ENCODE measurements at places on chromosomes 6 and 20.
A peak's percentile ranks its signal among the peaks of the same experiment; 100 is the strongest.

DNA sequence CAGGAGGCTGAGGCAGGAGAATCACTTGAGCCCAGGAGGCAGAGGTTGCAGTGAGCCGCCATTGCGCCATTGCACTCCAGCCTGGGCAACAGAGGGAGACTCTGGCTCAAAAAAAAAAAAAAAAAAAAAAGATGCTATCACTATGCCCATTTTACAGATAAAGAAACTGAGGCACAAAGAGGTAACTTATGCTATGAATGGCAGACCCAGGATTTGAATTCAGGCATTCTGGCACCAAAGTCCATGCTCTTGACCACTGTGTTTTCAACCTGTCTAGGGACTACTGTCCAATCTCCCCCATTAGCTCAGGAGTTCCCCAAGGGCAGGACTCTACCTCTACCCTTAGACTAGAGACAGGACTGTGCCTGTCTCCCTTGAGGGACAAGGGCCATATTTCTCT is 9.1 kb upstream of the MDFI start:
- ATAC-seq = no peak

DNA sequence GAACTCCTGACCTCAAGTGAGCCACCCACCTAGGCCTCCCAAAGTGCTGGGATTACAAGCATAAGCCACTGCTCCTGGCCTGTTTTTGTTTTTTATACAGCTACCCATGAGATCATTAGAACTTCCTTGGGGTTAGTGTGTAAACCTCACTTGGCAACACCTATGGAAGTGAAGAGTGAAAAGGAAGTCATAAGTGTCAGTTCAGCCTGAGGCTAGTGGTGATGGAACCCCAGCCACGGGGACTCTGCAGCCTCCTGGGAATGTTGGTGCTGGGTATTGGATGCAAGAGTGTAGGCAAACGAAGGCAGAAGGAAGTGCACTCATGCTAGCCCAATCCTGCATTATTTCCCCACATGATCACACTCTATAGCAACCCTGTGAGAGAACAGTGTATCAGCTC is 33.6 kb upstream of the FUCA2 start:
- ATAC-seq = no peak

DNA sequence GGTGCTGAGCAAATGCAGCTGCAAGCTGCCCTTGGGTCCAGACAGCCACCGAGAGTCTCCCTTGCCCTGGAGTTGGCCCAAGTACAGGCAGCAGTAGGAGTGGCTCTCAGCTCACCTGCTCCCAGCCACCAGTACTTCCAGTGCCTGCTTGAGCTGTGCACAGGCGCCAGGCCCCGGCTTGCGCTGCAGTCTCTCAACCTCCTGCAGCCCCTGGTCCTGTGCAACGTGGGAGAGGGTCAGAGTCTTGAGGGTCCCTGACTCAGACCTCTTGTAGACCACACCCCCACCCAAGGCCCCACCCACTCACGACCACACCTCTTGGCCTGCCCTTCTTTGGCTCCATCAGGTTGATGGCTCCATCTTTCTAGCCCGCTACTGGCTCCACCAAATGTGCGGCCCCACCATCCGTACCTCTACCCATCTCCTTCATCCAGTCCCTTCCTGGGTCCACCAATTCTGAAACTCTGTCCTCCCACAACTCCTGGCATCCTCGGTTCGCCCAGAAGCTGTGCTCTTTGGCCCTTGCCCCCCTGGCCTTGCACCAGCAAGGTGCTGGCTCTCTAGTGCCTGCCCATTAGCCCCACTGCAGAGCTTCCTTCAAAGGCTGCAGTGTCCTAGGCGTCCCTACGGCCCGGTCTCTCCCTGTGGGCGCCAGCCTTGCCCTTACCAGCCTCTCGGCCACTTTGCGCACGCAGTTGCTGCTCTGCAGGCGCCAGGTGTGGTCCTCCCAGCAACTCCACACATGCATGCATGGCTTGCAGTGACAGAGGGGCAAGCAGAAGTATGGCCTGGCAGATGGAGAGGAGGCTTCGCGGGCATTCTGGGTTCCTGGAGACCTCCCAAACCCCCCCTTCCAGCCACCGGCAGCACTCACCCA is 16.5 kb upstream of the SPAG4 start:
- no peak for ATAC-seq

DNA sequence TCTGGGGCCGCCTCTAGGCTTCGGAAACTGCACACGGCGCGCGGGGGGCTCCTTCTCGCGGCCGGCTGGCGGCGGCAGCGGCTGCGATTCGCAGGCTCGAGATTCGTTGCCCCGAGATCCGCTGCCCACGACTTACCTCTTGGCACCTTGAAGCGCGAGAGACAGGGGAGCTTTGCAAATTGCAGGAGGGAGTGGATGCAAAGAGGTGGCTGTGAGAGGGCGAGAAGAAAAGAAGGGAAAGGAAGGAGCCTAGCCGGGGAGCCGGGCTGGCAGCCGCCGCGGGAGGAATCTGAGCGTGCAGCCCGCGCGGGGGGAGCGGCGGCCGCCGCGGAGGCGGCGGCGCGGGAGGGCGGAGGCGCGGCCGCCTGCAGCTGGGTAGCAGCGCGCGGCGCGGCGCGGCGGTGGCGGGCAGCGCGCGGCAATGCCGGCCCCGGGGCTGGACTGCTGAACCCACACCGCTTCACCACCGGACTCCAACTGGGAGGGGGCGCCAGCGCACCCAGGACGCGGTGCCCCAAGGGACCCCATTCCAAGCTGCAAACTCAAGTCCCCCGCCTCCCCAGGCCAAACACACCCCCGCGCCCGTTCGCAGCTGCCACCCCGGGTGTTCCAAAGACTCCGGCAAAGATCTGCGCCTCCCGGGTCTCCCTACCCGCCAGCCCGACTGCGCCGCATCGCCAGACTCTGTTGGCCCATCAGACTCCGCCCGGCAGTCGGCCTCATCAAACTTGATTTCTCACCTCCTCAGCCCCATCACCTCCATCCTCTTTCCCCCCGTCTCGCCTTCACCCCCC is 44.2 kb upstream of the SUPT3H start:
- ATAC-seq = peak; percentile 26

DNA sequence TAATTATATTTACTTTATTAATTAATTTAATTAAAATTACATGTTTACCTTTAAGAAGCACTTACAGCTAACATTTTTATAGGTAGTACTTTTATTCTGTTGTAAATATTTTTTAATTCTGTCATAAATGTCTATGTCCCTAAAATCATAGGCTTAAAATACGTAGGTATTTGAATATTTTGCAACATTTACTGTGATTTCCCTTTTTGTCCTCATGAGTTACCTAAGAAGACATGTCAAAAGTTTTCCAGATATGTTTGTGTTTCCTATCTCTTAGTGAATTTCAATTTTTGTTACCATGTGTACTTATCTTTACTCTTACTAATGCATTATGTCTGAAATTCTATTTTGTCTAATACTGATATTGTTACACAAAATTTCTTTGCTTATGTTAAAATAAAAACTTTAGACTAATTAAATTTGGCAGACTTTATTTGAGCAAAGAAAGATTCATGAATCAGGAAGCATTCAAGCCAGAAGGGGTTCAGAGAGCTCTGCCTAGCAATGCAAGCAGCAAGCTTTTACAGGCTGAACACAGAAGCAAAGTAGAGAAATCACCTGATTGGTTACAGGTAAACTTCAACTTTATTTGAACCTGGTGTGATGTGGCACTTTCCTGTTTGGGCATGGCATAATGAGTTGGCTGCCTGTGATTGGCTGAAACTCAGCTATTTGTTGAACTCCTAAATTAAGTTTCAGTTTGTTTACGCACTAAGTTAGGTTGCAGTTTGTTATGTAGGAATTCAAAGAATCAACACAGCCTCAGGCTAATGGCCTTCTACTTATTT is 123.2 kb upstream of the TMEM170B start:
- ATAC-seq = peak; percentile 50

DNA sequence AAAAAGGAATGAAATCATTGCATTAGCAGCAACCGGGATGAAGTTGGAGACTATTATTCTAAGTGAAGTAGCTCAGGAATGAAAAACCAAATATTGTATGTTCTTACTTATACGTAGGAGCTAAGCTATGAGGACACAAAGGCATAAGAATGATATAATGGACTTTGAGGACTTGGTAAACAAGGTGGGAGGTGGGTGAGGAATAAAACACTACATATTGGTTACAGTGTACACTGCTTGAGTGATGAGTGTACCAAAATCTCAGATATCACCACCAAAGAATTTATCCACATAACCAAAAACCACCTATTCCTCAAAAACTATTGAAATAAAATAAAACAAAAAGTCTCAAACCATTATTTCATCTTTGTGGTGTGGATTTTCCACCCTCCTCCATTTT is 593.5 kb downstream of the TENT5A start:
- no peak for ATAC-seq

- ATAC-seq = no peak
These were observed 76.4 kb downstream of the TMEM242 start for GRCh38 chr6:157246771-157247484.

DNA sequence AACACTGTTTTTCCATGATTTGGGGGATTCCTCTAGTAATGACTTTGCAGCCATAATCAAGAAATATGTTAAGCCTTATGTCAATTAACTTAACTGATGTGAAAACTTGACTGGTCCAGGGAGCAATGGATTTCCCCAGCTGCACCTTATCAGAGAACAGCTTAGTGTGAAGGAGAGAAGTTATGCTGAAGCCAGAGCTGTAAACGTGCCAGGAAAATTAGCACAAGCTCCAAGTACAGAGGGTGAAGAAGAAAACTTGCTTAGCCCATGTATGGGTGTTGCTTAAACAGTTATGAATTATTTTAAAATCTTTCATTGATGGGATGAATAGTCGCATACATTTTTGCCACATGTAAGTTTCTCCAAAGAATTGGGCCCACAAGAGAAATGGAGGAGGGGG is 214.9 kb upstream of the RNF217 start:
- ATAC-seq = no peak

GRCh38 chr6:41548098-41548840 is 2.1 kb downstream of the FOXP4 start:
- no peak for ATAC-seq

DNA sequence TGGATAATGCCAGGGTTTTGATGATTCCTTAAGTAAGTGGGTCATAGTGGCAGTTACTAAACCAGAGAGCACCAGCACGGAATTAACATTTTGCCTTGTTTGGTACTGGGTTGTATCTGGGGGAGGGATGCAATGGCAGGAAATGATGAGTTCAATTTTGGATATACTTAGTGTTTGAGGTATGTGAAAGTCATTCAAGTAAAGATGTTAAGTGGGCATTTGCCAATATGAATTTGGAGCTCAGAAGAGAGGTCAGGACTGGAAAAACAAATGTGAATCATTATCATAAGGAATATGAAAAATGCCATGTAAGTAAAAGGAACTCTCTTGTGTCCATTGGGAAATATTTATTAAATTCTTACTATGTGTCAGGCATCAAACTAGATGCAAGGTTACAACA is 6.2 kb downstream of the PXT1 start:
- no peak for ATAC-seq

DNA sequence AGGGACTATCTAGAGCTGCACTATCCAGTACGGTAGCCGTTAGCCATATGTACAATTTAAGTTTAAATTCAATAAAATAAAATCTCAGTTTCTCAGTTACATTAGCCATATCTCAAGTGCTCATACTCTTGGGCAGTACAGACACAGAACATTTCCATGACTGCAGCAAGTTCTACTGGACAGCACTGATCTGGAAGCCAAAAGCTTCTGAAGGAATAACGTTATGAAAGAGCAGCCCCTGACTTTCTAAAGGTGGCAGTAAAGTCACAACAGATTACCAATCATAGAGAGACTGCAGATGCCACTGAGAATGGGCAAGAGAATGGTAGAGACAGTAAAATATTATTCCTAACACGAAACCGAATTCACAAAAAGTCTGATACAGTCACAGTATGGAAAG is 36.8 kb downstream of the NDRG3 start:
- ATAC-seq = no peak

GRCh38 chr20:23412026-23412425 is 9.3 kb downstream of the NAPB start:
- no peak for ATAC-seq

DNA sequence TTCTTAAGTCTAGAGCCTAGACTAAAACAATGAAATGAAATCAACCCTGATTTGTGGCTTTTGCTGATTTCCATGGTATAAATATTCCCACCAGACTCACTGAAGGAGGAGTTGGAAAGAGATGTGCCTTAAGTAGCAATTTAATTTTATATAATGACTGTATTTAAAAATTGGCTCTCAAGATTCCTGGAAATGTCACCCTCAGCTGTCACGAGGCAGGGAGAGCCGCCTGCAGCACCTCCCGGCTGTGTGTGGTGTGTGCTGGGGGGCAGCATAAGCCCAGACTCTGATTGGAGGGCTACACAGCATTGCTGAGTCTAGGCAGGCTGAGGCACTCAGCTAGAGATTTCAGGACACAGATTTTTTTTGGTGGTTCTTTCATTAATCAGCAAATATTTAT is 40.6 kb upstream of the TMEM181 start:
- no peak for ATAC-seq

GRCh38 chr6:125658136-125658535 is 91.3 kb upstream of the HEY2 start:
- no peak for ATAC-seq

- no peak for ATAC-seq
These were observed 10.1 kb downstream of the TNFAIP3 start for GRCh38 chr6:137877113-137877512.

GRCh38 chr20:57614490-57615444 is 5.5 kb downstream of the ZBP1 start:
- ATAC-seq = no peak

DNA sequence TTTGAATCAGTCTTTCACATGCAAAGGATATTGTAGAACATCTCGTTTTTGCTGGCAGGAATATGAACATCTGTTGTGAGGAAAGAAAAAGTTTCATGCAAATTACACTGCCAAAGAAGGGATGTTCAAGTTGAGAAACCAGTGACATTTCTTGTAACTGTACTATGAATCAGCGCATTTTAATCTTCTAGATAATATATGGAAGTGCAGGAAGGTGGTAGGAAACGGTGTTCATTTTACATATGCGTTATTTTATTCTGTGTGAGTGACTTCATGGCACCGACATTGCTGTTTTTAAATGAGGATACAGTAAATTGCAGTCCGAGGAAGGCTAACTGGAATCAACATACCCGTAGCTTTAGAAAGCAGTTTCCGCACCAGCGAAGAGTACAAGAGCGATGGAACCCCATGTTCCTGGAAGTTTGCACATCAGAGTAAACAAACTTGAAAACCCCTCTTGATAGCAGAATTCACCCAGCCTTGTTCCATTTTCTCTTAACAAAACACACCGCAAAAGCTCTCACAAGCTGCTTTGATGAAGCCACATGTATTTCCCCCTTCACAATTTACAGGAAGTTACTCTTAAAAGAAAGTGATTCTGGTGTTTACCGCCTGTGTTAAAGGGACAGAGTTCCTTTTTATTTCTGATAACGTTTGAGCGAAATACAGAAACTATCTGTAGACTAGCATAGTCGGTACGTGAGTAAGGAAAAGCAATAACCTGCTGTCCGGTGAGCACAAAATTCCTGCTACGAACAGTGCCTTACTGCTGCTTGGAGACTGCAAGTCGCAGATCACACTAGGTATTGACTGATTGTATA is 11.5 kb downstream of the PRDM1 start:
- peak; percentile 12 for ATAC-seq

- no peak for ATAC-seq
These were observed 265.5 kb downstream of the KHDC1L start for GRCh38 chr6:72959821-72960220.

DNA sequence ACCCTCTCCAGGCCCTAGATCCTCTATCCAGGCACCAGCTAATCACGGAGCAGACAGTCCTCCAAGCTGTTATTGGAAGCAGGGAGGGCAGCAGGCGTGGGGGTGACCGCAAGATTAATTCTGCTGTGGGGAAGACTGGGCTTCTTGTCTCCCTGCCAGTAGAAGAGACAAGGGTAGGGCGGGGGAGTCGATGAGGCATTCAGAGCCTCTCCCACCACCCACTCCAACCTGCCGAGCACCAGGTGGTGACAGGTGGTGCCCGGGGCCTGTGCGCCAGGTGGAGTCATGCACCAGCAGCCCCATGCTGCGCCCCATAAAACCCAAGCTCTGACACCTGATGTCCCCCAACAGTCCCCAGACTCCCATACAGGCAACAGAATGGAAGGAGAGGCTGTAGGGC is 89.6 kb downstream of the CDH22 start:
- no peak for ATAC-seq

Measured in activated CD4-positive, CD25-positive, alpha-beta regulatory T cell treated with anti-CD3 and anti-CD28 coated beads, Interleukin-2, amount 50 U/mL, for 24 hours (primary cell).